ENCODE measurements at places on chromosomes 3 and 15.

- DNase-seq: no peak
These were observed 91.8 kb downstream of the BTD start for GRCh38 chr3:15693355-15693754.

DNA sequence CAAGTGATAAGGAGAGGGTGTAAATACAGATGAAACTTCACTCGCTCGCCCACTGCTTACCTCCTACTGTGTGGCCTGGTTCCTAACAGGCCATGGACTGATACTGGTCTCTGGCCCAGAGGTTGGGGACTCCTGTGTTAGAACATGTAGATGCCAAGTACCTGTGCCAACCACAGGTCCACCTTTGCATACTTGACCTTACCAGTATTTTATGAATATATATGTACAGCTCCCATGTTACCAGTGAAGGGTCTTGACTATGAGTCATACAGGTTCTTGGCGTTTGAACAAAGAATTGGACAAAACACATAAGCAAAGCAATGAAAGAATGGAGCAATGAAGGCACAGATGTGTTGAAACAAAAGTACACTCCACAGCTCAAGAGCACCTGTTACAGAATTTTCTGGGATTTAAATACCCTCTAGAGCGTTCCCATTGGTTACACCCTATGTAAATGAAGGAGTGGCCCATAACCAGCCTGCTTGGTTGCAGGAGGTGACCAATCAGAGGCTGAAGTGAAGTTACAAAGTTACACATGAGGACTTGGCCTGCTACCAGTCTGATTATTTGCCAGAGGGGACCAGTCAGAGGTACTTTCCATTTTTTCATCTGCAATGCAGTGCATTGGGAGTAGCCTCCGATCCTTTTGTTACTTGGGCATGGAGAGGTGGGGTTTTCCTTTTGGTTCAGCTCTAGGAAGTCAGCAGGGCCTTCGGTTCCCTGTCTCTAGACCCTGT lies 1.7 kb upstream of the GFM1 start:
- no peak for DNase-seq

DNA sequence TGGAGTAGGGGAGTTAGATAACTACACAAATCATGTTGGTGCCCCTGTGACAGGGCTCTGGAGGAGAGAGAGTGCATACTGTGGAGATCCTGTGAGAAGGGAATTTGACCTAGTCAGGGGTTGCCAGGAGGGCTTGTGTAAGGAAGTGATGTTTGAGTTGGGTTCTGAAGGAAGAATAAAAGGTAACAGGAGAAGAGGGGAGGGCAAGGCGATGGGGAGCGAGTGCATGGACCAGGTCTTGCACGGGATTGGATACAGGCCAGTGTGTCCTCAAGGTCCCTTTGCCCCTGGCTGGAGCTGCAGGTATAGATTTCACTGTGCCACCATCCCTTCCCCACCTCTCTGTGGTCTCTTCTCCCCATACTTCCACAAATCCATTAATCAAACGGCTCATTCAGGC lies 83.9 kb downstream of the RGMA start:
- DNase-seq: no peak

GRCh38 chr15:60389261-60390077 lies 8.3 kb downstream of the ANXA2 start:
- DNase-seq: no peak

DNA sequence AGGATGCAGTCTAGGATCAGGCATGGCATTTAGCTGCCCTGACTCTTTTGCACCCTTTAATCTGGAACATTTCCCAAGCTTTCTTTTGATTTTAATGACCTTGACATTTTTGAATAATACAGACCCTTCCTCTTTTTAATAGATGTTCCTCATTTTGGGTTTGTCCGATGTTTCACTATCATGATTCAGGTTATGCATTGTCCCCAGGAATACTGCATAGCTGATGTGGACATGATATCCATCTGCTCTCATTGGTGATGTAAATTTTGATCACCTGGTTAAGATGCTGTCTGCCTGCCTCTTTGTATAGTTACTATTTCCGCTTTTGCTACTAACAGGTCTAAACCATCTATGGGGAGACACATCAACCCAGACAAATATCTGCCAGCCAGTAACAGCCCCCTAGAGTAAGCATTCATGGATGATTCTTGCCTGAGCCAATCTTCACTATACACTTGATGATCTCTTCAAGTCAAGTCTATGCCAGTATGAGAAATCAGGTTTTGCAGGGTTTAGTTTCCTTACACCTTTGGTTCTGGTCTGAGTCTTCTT lies 50.6 kb upstream of the ULK4 start:
- no peak for DNase-seq

GRCh38 chr15:40567111-40567510 lies 2.0 kb upstream of the RPUSD2 start:
- no peak for DNase-seq

DNA sequence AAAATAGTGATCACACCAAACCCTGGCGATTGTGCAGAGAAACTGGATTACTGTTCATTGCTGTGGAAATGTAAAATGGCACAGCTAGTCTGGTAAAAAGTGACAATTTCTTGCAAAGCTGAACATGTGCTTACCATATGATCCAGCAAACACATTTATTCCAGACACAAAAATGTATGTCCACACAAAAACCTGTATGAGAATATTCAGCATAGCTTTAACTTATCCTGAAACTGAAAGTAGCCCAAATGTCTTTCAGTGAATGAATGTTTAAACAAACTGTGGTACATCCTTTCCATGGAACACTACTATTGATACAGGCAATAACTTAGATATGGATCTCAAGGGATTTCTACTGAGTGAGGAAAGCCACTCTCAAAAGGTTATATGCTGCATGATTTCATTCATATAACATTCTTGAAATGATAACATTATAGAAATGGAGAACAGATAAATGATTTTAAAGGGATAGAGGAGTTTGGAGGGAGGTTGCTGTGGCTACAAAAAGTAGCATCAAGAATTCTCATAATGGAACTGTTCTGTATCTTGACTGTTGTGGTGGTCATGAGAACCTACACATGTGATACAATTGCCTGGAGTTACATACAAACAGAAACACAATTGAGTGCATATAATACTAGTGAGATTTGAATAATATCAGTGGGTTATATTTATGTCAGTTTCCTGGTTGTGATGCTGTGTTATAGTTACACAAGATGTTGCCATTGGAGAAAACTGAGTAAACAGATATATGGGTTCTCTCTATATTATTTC lies 70.7 kb upstream of the DPH6 start:
- DNase-seq: no peak

- peak; percentile 50 for DNase-seq
These were observed 27.1 kb upstream of the MGLL start for GRCh38 chr3:127849368-127849767.

DNA sequence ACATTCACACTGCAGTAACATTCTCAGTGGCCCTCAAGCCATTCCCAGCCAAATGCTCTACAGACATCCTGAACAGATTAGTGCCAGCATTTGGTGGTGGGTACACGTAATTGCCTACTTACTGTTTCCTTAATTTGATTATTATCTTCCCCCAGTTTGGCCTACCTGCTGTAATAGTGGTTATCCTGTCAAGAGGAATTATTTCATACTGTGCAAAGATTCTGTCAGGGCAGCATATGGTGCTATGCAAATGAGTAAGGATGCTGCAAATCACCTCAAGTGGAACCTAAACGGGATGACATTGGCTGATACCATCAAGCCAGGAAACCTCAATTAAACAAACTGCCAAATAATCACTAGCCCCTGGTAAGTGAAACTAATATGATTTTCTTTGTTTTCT lies 88.7 kb downstream of the SEMA6D start:
- no peak for DNase-seq

DNA sequence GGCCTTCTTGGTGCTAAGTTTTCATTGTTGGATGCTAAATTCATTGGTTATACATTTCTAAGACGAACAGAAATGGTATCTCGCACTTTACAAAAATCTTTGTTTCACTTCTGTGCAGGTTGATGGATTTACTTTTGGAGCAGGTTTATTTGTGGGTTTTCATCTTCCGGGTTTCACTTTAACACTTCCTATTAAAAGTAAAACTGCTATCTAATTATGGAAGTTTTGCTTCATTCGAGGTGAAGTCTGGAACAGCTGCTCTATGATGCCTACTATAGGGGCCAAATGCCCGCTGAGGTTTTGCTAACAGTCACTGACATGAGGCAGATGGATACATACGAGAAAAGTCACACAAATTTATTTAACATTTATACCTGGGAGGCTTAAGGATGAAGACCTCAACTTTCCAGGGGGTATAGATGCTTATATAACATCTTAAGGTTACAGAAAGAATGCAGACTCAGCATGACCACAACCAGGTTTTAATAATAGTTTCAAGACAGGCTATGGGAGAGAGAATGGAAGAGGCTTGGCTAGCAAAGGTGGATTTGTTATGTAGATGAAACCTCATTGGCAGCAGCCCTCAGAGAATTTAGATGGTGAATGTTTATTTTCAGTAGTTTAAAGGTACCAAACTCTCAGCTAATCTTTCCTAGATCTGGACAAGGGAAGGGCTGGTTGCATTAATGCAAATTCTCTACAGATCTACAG lies 54.2 kb downstream of the OSTN start:
- DNase-seq: no peak

DNA sequence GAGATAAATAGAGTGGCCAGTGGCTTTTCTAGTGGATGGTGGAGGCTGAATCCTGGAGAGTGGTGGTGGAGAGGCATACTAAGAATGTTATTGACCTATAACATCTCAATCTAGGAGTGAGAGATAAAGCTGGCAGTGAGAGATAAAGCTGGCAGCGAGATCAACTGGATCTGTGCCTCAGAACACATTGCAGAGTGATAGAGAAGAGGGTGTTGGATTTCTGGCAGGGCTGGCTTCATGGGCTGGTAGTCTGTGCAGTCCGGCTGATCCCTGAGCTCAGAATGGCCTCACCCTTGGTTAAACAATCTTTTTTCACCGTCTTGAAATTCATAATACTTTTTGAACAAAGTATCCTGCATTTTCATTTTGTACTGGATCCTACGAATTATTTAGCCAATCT lies 221.2 kb downstream of the NLGN1 start:
- DNase-seq: no peak

GRCh38 chr15:56428821-56429458 lies 36.0 kb downstream of the MNS1 start:
- peak; percentile 31 for DNase-seq

DNA sequence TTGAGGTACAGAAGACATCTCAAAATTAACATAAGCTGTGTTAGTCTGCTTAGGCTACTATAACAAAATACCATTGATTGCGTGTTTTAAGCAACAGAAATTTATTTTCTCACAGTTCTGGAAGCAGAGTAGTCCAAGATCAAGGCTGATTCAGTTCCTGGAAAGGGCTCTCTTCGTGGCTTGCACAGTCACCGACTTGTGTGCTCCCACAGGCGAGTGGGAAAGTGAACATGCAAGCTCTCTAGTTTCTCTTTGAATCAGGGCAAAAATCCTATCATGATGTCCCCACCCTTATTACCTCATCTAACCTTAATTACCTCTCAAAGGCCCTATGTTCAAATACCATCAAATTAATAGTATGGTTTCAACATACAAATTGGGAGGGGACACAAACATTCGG lies 505.9 kb downstream of the ZIC1 start:
- DNase-seq: no peak

- no peak for DNase-seq
These were observed 44.7 kb downstream of the CD200 start for GRCh38 chr3:112377568-112378071.

DNA sequence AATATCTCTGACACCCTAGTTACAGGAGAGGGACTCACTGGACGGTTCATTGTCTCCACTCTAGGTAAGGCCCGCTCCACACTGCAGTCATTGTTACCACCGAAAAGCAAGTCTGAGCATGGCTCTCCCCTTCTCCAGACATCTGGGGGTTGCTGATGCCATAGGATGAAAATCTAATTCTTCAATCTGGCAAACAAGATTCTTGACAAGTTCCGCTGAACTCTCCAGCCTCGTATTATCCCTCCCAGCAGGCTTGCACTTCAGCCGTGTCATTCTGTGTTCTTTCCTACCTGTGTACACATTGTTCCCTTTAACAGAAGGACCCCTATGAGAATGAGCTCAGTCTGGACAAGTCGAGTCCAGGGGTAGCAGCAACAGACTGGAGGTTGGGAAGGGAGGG lies 152.3 kb upstream of the NR2E3 start:
- no peak for DNase-seq

DNA sequence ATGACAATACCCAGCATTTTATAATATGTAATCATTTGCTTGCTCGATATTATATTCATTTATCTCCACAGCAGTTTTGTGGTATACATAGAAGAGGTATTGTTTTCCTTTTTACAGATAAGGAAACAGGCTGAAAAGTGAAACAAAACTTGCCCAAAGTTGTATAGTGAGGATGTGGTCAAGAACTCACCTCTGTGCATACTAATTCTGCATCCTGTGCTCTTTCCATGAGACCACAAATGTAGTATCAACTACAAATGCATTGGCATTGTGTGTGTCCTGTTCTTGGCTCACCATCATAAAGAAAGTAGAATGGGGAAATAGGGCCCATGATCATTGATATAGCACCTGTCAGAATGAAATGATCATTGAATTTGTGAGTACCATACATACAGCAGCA lies 167.3 kb downstream of the NECTIN3 start:
- no peak for DNase-seq

- DNase-seq: no peak
These were observed 55.1 kb downstream of the RBMS3 start for GRCh38 chr3:29335943-29336342.

DNA sequence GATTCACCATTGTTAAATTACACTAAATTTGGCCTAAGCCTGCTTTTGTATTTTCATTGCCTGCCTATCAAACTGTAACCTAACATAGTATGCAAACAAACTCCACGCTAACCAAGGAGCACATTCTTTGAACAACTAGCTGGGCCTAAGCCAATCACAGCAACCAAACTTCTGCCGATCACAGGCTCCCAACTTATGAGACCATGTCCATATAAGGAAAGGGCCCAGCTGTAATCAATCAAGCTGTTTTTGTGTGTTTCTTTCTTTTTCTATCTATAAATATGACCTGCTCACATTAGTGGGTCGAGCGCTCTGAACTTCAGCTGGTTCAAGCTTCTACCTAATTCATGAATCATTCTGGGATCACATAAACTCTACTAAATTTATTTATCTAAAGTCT lies 473.6 kb downstream of the SI start:
- no peak for DNase-seq

DNA sequence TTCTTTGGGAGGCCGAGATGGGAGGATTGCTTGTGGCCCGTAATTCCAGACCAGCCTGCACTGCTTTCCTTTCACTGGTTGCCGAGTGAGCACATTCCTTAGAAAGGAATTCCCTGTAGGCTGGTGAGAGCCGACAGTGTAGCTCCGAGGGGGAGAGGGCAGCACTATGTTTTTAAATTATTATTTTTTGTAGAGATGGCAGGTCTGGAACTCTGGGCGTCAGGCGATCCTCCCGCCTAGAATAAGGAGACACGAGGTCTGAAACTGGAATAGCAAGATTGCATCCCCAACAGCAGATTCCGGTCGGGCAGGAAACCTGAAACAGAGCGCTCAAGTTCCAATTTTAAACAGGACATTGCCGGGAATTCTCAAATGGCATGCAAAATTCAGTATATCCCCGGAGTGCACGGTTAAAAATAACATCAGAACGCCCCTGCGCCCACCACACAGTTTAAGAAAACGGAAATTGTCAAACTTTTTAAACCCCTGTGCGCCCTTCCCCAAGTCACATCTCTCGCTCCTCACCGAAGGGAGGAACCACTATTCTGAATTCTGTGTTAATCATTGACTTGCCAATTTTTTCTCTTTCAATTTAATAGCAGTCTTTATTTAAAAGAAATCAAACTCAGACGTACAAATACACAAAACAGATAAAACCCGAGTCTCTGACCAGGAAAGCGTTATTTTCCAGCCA lies 643 bp upstream of the RNU5B-1 start:
- peak; percentile 77 for DNase-seq

- no peak for DNase-seq
These were observed 44.8 kb upstream of the RPL32 start for GRCh38 chr3:12886106-12886679.

Data from NCI-H2227 treated with DMSO at 0.1 percent for 48 hours (cell line).